ENCODE measurements at places on chromosomes 11 and 22. TPM values are rescaled to one million over a fixed set of nuclear protein-coding genes. Genes with fewer than 3 reads are reported as not detected.

The CRYBB2 gene
- not detected for polyA plus RNA-seq

The GAB2 gene
- polyA plus RNA-seq: 20.7 TPM

The MEI1 gene
- polyA plus RNA-seq: 1.9 TPM

The ELFN2 gene
- 0.65 TPM for polyA plus RNA-seq

DNA sequence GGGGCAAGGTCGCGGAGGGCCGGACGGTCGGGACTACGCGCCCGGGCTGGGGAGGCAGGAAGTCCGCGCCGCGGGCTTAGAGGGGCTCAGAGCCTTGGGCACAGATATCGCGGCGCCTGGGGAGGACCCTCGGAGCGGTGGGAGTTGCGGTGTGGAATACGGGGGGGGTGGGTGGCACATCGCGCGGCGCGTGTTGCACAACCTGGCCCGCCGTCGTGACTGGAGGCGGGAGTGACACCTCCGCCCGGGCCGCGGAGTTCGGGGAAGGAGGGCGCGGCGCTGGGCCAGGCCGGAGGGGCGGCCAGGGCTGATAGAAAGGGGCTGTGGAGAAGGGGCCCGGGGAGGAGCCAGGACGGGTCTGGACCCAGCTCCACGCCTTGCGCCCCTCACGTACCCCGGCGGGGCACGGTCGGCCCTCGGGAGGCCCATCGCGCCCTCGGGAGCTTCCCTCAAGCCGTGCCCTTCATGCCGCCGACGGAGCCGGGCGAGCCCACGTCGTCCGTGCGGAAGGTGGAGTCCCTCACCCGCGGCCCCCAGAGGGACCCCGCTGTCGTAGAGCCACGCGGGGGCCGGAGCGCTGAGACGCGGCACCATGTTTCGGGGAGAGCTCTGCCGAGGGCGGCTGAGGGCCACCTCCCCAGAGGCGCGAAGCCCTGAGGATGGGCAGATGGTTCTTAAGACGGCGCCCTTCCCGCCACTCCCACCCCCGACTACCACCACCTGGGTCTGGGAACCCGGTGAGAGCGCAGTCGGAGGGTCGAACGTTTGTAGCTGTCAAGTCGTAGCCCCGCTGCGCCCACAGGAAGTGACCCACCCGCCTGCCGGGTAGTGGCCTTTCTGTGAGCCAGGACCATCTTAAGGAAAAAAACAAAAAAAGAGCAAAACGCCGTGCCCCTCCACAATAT, 729 bp downstream of the IL17RA start:
- no peak for DNase-seq

- DNase-seq: no peak
These were observed 50.0 kb downstream of the PIK3C2A start for GRCh38 chr11:17157761-17158160.

GRCh38 chr22:32887324-32887980, 85.9 kb downstream of the TIMP3 start:
- no peak for DNase-seq

- no peak for DNase-seq
These were observed 67.2 kb downstream of the SLC17A6 start for GRCh38 chr11:22405377-22405776.

GRCh38 chr11:119699227-119699626, 29.8 kb downstream of the NECTIN1 start:
- DNase-seq: no peak

GRCh38 chr11:104094576-104094975, 58.1 kb downstream of the DDI1 start:
- DNase-seq: no peak

Data from right renal cortex interstitium (tissue), 3 donors.